ENCODE measurements at places on chromosomes 16 and 17. TPM values are rescaled to one million over a fixed set of nuclear protein-coding genes. Genes with fewer than 3 reads are reported as not detected.

DLX3 gene
- total RNA-seq = 0.46 TPM

PTX4 gene
- under 0.01 TPM for total RNA-seq

COG1 gene
- total RNA-seq = 18.8 TPM

TAT gene
- total RNA-seq = not detected

WSCD1 gene
- total RNA-seq = 0.33 TPM

TBC1D3I gene
- total RNA-seq = 0.15 TPM

EIF1 gene
- total RNA-seq = 78.2 TPM

DPEP3 gene
- not detected for total RNA-seq

NATD1 gene
- 4.4 TPM for total RNA-seq

TBX4 gene
- not detected for total RNA-seq

PSMD12 gene
- 14.8 TPM for total RNA-seq

ATMIN gene
- total RNA-seq = 48.9 TPM

IL4R gene
- 17.4 TPM for total RNA-seq

XYLT2 gene
- 40.4 TPM for total RNA-seq

CD79B gene
- 20.6 TPM for total RNA-seq

TBC1D28 gene
- total RNA-seq = not detected

FGF11 gene
- total RNA-seq = under 0.01 TPM

SCGB1C2 gene
- not detected for total RNA-seq

SLC7A6OS gene
- total RNA-seq = 15.8 TPM

DNAH9 gene
- total RNA-seq = 1.5 TPM

SCARF1 gene
- 0.31 TPM for total RNA-seq

GJD3 gene
- not detected for total RNA-seq

KIF19 gene
- not detected for total RNA-seq

MT1E gene
- 173 TPM for total RNA-seq

GNG13 gene
- not detected for total RNA-seq

GDPD1 gene
- 2.6 TPM for total RNA-seq

C17orf100 gene
- 0.15 TPM for total RNA-seq

TBC1D3G gene
- total RNA-seq = not detected

DDX52 gene
- 40.3 TPM for total RNA-seq

CCDC200 gene
- not detected for total RNA-seq

OR1F1 gene
- not detected for total RNA-seq

KRTAP1-5 gene
- not detected for total RNA-seq

MAP2K3 gene
- total RNA-seq = 30.5 TPM

SLC5A11 gene
- total RNA-seq = not detected

ZNF469 gene
- under 0.01 TPM for total RNA-seq

ZFPM1 gene
- total RNA-seq = 0.34 TPM

CEP295NL gene
- total RNA-seq = 3.4 TPM

G6PC1 gene
- under 0.01 TPM for total RNA-seq

KRTAP2-3 gene
- not detected for total RNA-seq

CFAP119 gene
- total RNA-seq = 2.1 TPM

TMIGD1 gene
- total RNA-seq = not detected

CCL4 gene
- total RNA-seq = not detected

GAS2L2 gene
- total RNA-seq = not detected

CA5A gene
- not detected for total RNA-seq

UNC13D gene
- 1.1 TPM for total RNA-seq

CCDC154 gene
- total RNA-seq = 2.8 TPM

CNGB1 gene
- not detected for total RNA-seq

HIGD1B gene
- total RNA-seq = not detected

MARVELD3 gene
- total RNA-seq = not detected

KREMEN2 gene
- 0.73 TPM for total RNA-seq

KRTAP17-1 gene
- not detected for total RNA-seq

AGRP gene
- not detected for total RNA-seq

UTS2R gene
- not detected for total RNA-seq

LRRC36 gene
- not detected for total RNA-seq

ITGAD gene
- not detected for total RNA-seq
